ENCODE measurements at places on chromosomes 16 and 17.

- no peak for DNase-seq
These were observed 47.1 kb downstream of the EPN2 start for GRCh38 chr17:19284005-19284959.

DNA sequence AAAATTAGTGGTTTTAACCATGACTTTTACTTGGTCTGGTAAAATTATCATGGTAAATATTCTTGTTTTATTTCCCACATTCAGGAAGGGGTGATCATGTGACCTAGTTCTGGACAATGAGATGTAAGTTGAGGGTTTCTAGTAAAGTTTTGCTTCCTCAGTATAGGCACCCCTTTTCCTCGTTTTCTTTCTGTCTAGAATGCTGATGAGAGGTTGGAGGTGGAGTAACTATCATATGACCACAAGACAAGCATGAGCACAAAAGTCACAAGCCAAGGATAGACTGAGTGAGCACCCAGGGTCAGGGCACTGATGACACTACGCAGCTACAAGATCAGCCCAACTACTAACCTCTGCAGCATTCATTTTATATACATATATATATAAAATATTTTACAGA is 53.9 kb downstream of the MYO1D start:
- DNase-seq, result no peak

DNA sequence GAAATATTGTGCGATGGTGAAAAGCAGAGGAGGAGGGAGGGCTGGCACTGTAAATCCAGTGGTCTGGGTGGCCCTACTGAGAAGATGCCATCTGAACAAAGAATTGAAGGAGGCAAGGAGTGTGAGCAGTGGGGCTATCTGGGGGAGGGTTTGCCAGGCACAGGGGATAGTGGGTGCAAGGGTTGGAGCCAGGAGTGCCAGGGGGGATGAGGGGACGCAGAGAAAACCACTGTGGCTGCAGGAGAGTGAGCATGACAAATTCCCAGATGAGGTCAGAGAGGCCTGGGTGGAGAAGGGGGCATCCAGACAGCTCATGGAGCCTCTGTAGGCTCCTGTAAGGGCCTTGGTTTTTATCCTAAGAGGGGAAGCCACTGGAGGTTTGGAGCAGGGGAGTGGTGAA is 4.8 kb downstream of the XYLT2 start:
- no peak for DNase-seq

DNA sequence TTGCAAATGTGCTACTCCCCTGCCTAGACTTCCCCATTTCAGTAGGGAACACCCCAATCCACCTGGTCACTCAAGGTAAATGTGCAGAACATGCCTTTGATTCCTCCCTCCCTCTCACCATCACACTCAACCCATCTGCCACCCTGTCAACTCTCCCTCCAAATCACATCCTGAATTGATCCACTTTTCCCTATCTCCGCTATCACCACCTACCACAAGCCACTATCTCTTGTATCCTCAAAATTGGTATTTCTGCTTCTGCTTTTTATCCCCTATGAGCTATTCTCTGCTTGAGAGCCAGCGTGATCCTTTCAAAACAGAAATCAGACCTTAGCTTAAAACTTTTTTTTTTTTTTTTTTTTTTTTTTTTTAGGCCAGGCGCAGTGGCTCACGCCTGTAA is 5.4 kb upstream of the NOL11 start:
- no peak for DNase-seq

DNA sequence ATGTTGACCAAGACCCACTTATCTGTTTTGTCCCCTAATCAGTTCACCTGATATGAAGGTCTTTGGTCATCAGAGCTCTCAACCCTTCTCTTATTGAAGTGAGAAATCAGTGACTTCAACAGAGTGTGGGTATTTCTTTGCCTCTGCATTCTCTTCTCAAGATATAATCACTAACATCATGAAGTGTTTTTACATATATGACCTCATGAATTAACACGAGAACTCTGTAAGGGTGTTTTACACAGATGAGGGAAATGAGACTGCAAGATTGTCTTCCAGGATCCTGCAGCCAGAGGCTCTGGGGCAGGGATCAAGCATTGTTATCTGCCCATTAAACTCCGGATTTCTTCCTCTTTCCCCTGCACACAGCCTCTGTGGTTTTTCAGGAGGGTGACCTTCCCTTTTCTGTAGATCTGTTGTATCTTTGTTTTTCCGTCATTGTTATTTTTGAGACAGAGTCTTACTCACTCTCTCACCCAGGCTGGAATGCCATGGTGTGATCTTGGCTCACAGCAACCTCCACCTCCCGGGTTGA is 22.7 kb downstream of the LCMT1 start:
- no peak for DNase-seq

DNA sequence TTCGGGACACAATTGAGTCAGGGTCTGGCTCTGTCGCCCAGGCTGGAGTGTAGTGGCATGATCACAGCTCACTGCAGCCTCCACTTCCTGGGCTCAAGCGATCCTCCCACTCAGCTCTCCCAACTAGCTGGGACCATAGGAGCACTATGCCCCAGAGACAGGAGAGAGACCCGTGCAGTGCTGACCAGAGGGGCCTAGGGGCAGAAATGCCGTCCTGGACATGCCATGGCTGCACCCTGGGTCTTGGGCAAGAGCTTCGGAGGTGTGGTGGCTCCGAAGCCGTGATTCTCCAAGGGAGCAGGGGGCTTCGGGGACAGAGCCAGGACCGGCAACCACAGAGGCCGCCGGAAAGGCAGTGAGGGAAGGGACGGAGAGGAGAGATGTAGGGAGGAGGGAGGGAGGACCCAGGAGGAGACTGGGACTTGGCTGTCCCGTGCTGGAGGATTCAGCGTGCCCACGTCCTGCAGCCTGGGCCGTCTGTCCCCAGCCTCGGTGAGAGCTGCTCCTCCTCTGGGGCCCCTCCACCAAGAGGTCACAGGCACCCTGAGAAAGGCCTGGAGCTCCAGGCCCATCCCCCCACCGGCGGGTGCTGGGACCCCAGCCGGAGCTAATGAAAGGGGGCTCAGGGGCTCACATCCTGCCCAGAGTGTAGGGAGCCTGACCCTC is 21.9 kb downstream of the TPSD1 start:
- no peak for DNase-seq

DNA sequence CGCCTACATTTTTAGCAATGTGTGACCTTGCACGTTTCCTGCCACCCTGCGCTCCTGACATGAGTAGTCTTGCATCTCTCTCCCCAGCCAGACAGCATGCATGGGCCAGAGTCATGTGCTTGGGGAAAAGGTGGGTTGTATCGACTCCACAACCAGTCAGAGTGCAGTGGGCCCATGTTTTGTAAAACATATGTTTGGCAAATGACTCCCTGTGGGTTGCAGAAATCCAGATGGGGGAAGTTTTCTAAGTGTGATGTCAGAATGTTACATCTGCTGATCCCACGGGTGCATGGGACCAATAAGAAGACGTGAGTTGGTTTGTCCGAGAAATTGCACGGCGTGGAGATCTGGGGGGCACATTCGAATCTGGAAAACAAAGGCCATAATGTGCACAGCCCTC is 147.1 kb downstream of the FOXL1 start:
- no peak for DNase-seq

GRCh38 chr17:48745381-48746275 is 17.1 kb upstream of the HOXB13 start:
- no peak for DNase-seq

DNA sequence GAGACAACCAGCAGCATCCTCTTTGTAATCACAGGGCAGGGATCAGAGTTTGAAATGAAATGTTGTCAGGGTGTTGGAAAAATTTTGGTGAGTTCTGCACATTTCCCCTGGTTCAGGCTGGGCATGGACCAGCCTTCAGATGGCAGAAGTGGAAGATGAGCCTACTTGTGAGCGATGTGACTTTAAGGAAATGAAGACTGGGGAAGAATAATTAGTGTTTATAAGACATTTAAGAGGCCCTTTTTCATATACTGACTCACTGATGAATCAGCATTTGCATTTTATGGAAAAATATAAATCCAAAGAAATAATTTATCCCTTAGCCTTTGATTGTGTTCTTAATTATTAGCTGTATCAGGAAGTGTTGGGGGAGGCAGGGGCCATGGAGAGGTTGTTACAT is 20.9 kb downstream of the GPR179 start:
- no peak for DNase-seq

- DNase-seq, result no peak
These were observed 22.9 kb downstream of the ZC3H7A start for GRCh38 chr16:11774065-11774626.

DNA sequence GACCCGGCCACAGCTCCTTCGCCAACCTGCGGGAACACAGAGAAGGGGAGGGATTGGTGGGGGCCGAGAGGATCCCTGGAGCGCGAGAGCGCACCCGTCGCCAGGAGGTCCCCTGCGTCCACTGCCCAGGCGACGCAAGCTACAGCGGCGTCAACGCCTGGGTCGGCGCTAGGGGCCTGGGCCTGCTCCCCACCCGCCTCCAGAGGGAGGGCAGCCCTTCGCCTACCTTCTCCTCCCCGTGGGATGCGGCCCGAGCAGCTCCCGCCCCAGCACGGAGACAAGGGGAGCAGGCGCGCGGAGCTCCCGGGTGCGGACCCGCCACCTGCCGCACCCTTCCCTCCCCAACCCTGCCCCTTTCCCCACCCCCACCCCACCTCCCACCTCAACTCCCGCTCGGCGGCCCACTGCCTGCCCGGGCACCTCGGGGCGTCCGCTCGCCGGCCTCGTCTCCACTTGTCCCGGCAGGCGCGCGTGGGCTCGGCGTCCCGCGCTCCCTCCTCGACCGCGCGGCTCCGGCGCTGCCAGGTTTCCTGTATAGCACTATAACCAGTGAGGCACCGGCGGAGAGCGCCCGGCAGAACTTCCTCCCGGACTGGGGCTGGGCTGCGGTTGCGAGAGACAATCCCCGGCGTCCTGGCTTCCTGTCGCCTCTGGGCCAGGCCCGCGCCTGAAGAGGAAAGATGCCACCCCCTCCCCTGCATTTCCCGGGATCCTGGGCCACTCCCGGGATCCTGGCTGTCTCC is 119.1 kb upstream of the SMURF2 start:
- DNase-seq, result peak; percentile 51

DNA sequence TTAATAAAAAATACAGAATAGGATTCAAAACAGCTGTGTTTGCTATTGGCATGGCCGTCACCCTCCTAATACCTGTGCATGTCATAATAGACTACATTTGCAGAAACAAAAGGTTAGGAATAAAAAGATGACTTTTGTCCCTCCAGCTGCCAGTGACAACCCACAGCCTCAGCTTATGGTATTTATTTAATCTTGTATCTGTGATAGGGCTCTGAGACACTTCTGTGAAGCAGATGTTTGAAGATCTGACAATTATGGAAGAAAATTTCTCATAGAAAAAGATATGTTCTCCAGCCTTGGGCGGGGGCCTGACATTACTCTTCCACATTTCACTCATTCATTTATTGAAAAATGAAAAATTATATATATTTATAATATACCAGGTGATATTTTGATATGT is 62.2 kb downstream of the PITPNC1 start:
- DNase-seq, result no peak

- DNase-seq, result no peak
These were observed 84.7 kb downstream of the TUBD1 start for GRCh38 chr17:59807892-59808509.

DNA sequence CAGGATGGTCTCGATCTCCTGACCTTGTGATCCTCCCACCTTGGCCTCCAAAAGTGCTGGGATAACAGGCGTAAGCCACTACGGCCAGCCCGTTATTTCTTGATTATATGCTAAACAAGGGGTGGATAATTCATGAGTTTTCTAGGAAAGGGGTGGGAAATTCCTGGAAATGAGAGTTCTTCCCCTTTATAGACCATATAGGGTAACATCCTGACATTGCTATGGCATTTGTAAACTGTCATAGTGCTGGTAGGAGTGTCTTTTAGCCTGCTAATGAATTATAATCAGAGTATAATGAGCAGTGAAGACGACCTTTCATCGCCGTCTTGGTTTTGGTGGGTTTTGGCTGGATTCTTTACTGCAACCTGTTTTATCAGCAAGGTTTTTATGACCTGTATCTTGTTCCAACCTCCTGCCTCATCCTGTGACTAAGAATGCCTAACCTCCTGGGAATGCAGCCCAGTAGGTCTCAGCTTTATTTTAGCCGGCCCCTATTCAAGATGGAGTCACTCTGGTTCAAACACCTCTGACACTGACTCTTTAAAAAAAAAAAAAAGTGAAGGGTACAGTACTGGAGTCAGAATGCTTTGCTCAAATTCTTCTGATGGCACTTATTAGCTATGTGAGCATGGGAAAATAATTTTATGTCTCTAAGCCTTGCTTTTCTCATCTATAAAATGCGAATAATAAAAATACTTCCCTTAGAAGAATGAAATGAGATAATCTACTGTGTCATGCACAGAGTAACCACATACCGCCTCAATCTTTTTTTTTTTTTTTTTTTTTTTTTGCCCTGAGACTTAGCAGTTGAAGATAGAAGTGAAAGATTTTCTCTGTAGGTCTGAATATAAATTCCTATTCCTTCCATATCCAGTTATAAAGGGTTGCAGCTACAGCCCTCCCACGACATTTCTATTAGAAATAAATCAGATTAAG is 5.1 kb upstream of the CALCOCO2 start:
- DNase-seq, result no peak

- DNase-seq, result no peak
These were observed 19.0 kb downstream of the ZFPM1 start for GRCh38 chr16:88472069-88472468.

GRCh38 chr17:73201215-73202069 is 8.6 kb downstream of the COG1 start:
- DNase-seq, result no peak

DNA sequence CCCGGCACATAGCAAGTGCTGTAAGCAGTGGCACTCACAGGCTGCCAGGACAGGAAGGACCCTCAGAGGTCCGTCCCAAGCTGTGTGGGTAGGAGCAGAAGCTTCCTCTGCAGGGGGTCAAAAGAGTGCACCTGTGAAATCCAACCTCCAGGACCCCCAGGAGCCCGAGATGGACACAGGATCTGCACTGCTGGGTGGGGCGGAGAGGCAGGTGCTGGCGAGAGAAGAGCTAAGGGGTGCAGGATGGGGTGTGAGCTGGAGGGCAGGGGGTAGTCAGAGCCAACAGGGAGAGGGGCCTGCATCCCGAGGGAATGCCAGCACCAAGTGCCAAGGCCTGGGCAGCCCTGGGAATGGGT is 650 bp upstream of the AANAT start:
- DNase-seq, result no peak

- DNase-seq, result no peak
These were observed 107.1 kb downstream of the USP22 start for GRCh38 chr17:20935740-20936139.

- no peak for DNase-seq
These were observed 22.2 kb upstream of the ADCY7 start for GRCh38 chr16:50244140-50244503.

GRCh38 chr17:74079537-74080300 is 123.8 kb upstream of the RPL38 start:
- no peak for DNase-seq

DNA sequence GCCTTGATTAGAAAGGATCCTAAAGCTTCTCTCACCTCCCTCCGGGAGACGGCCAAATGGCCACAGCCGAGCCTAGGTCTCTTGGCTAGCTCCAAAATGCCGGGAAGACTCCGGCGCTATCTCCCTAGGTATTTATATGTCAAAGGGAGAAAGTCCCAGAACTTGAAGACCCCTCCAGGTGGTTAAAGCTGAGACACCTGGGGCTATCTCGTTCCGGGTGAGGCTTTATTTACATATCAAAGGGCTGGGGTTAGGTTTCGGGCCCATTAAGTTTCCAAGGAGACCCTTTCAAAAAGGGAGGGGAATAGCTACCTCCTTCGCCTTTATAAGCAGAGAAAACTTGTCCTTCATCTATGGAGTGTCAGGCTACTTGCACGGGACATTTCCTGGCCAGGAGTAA is 70.9 kb upstream of the KIFC3 start:
- DNase-seq, result no peak
